ENCODE measurements at places on chromosomes 7 and 10.
A peak's percentile ranks its signal among the peaks of the same experiment; 100 is the strongest.

GRCh38 chr7:12067156-12067831 lies 143.8 kb upstream of the TMEM106B start:
- peak; percentile 54 for DNase-seq

GRCh38 chr10:124294811-124295770 lies 123.6 kb downstream of the OAT start:
- no peak for DNase-seq

GRCh38 chr10:62778125-62778524 lies 26.4 kb upstream of the ADO start:
- DNase-seq = no peak

DNA sequence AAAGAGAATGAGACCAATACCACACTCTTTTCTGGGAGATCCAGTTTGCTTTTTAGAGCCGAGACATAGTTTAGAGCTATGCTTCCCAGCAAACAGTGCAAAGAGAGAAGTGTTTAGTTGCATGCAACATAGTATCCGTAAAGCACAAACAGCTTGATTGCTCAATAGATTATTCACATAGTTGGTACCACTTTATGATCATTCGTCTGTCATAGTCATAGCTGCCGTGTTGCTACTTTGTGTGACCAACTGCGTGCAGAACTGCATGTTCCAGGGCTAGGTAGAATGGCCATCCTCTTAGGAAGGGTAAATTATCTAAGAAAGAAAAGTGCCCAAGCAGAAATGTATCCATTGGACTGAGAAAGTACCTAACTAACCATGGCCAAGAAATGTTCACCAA lies 203.5 kb upstream of the DKK1 start:
- DNase-seq = no peak

GRCh38 chr10:37758074-37758473 lies 99.3 kb downstream of the ZNF248 start:
- no peak for DNase-seq

GRCh38 chr10:5945561-5946418 lies 31.6 kb downstream of the IL15RA start:
- no peak for DNase-seq

- no peak for DNase-seq
These were observed 150.9 kb downstream of the UBE2H start for GRCh38 chr7:129801882-129802281.

- DNase-seq = no peak
These were observed 8.0 kb upstream of the EPHA1 start for GRCh38 chr7:143416565-143417149.

DNA sequence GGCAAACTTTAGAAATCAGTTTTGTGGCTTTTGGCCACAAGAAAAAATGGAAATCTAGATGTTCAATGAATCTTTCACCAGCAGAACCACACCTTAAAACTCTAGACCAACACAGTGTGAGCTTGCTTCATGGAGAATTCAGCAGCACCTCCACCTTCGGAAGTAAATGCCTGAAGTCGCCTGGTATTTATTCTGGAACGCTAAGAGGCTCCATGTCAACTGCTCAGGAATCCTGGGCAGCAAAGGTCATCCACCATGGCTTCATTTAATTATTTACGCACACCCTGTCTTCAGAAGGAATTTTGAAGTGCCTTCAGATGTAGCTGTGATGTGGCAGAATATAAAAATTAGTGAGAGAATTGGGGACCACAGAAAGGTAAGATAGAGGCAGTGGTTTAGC lies 167.7 kb downstream of the GFRA1 start:
- DNase-seq = no peak

DNA sequence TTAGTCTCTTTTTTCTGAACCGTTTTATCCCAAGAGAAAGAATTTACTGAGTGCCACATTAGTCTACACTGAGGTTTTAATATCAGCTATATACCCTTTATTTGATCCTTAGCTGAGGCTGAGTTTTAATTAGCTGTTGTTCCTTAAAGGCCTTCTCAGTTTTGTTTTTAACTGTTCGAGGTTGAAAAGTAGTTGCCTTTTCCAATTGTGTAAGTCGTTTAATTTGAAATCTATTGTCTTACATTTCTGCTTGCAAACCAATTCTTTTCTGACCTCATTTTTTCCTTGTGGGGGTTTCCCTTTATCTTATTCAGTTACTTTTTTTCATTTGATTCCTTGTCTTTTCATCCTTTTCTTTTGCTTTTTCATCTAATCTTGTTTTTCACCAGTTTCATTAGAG lies 30.8 kb downstream of the UMAD1 start:
- no peak for DNase-seq

DNA sequence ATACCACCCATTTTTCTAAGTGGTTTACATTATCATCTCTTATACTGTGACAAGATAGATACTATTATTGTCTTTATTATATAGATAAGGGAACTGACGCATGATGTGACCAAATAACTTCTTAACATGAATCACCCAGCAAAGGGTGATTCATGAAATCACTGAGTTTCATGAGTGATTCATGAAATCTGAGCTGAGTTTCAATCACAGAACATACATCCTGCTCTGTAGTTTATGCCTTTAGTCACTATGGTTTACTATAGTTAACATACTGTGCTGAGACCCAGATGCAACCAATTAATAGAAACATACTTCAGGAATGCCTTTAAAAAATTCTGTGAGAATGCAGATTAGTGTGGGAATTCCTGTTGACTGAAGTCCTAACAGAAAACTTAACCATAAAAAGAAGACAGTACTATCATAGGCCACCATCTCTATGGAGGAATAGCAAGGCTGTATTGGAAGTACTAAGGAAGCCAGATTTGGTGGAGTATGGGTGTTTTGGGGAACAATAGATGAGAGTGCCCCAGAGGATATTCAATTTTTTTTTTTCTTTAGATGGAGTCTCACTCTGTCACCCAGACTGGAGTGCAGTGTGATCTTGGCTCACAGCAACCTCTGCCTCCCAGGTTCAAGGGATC lies 43.1 kb upstream of the SEMA3A start:
- no peak for DNase-seq

DNA sequence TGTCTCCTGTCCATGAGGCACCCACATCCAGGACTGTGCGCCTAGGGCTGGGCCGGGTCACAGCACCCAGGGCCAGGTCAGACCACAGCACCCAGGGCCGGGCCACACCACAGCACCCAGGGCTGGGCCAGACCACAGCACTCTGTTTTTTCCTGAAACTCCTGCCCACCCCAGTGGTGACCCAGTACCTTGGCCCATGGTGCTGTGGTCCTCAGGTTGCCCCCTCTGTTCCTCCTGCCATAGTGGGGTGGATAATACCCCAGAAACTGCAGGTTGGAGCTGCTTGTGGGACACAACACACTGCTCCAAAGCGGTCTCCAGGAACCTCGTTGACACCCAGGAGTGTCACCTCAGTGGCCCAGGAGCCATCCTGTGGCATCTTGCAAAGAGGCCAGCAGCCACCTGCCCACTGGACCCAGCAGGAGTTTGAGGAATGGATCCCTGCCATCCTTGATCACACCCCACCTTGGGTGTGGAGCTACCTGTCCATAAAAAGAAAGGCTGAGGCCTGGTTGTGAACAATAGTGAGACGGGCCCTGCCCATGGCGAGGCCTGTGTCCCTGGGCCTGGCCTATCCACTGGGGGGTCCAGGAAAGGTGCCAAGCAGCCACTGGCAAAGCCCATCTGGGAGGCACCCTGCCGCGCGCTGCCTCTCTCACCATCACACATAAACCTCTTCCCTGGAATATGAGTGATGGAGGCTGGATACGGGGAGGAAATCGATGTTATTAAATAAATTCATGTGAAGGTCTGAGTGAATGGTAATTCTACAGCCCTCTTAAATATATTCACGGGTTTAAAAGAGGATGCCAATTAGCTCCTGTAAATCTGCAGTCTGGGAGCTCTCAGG lies 89.0 kb downstream of the NKX6-2 start:
- no peak for DNase-seq

GRCh38 chr7:1428941-1429501 lies 30.2 kb downstream of the MICALL2 start:
- DNase-seq = no peak

DNA sequence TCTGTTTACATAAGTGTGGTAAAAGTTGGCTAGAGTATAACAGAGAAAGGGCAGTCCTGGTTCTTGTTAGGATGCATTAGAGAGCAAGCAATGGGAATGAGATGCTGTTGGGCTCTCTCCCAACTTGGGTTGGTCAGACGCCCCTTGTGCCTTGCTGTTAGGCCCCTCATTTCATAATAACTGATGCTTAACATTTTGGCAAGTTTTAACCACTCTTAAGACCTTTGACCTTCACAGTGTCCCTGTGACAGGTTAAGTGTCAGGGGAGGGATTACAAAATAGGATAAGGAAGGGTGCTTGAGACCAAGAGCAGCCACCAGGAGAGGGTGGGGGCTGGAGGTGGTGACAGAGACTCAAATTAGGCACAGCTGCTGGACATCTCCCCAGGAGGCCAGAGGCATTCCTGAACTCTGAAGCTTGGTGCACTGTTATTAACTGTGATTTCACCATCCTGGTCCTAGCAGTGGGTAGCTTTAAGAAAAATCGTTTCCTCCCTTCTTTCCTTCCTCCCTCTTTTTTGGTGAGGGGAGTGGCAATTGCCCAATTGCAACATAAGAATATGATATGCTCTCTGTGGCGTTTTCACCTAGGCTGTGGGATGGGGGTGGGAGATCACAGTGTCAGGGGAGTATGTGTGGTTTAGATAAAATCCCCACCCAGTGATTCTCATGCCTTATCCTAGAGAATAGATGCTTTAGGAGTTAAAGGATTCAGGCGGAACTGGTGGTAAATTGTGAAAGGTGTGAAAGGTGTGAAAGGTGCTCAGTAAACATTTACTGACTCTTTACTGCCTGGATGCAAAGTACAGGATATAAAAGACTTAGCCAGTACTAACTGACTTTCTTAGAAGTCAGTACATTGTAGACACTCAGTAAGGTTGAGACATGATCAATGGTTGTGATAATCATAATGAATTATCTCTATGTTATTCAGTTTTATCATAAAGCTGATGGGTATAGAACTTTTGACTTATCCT lies 270.5 kb downstream of the BICC1 start:
- no peak for DNase-seq

- DNase-seq = no peak
These were observed 107.5 kb downstream of the TNS3 start for GRCh38 chr7:47474211-47474936.

DNA sequence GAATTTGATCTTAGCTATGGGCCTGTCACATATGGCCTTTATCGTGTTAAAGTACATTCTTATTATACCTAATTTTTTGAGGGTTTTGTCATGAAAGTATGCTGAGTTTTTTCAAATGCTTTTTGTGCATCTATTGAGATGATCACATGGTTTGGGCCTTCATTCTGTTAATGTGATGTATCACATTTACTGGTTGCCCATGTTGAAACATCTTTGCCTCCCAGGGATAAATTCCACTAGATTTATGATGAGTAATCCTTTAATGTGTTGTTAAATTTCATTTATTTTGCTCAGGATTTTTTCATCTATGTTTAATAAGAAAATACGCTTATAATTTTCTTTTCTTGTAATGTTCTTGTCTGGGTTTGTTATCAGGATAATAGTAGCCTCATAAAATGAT lies 442.0 kb downstream of the MDFIC start:
- DNase-seq = no peak

DNA sequence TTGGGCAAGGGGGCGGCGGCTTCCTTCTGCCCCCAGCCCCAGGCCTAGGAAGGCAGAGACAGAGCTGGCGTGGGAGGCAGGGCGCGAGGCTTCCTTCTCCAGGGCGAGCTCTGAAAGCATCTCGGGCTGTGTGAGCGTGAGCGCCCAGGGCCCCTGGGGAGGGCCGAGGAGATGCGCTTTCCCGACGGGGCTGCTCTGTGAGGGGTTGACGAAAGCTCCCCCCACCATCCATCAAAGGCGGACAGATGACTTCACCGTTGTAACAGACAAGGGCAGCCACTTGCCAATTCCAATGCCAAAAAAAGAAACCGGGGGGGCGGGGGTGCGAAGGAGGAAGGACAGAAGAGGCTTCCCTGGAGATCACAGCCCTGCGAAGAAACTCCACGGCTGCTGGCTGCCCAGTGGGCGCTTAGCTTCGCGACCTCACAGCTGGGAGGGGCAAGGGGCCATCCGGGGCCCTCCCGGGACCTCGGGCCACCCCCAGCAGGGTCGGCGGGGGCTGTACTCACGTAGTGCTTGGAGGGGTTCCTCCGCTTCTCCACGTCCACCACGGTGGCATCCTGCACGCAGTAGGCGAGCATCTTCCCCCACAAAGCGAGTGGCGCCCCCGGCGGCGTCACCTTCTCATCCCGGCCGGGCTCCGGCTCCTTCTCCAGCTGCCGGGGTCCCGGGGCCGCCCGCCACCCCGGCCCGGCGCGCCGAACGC lies 537 bp downstream of the SH3PXD2A start:
- DNase-seq = peak; percentile 6

- no peak for DNase-seq
These were observed 176.4 kb upstream of the PTN start for GRCh38 chr7:137519947-137520346.

DNA sequence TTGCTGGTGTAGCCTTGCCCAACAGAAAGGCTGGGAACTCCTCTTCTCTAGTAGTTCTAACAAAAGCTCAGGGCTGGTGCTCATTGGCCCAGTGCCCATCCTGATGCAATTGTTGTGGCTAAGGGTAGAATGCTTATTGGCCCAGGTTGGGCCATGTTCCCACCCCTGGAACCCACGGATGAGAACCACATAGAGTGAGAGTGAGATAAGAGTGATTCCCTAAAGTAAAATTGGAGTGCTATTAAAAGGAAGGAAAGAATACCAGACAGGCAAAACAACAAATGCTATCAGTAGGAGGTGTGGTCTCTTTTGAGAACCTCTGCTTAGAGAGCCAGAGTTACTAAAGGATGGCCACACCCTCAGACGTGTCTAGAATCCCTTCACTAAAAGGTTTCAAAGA lies 49.2 kb downstream of the LGI1 start:
- no peak for DNase-seq

- DNase-seq = no peak
These were observed 242.2 kb downstream of the HGF start for GRCh38 chr7:81527651-81528050.

DNA sequence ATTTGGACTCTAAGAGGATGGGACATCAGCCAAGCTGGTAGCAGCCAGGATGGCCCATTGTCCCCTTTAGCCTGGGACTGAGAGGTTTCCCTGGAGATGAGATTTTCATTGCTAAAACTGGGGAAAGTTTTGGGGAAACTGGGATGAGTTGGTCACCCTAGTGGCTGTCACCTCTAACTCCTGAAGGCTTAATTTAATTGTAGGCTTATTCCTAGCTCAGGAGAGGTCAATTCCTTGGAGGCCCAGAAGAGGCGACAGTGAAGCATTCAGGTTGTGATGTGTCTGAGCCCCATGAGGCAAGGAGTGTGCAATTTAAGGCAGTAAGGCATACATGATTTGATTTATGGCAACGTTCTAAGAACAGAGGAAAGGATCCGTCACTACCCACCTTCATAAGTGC lies 24.9 kb upstream of the JAZF1 start:
- DNase-seq = no peak

GRCh38 chr10:88931548-88931947 lies 21.0 kb downstream of the ACTA2 start:
- no peak for DNase-seq

- no peak for DNase-seq
These were observed 94.2 kb downstream of the CD36 start for GRCh38 chr7:80732630-80733029.

GRCh38 chr10:118723466-118723865 lies 31.3 kb downstream of the CACUL1 start:
- DNase-seq = no peak
